ENCODE measurements at places on chromosomes 2 and 18. TPM values are rescaled to one million over a fixed set of nuclear protein-coding genes. Genes with fewer than 3 reads are reported as not detected.

The CD226 gene
- 6.4 TPM for total RNA-seq

The AOX1 gene
- 84.5 TPM for total RNA-seq

The KYNU gene
- 3.7 TPM for total RNA-seq

The TUBA4B gene
- total RNA-seq, result not detected

The RAB17 gene
- not detected for total RNA-seq

The GPR35 gene
- 3.9 TPM for total RNA-seq

The FOXD4L1 gene
- total RNA-seq, result not detected

The DNAJC5G gene
- total RNA-seq, result 1.5 TPM

The IGFBP5 gene
- 1,041 TPM for total RNA-seq

The DSC2 gene
- total RNA-seq, result 108 TPM
